NCI-H446 (cell line): ENCODE measurements at places on chromosomes 12 and 14.
A peak's percentile ranks its signal among the peaks of the same experiment; 100 is the strongest.

- DNase-seq: no peak
Observed at GRCh38 chr14:94143711-94144110, 14.3 kb upstream of the IFI27L2 start.

- no peak for DNase-seq
Observed at GRCh38 chr12:73106296-73106695, 834.1 kb downstream of the TRHDE start.

- DNase-seq: no peak
Observed at GRCh38 chr14:24677956-24678355, 44.0 kb upstream of the GZMB start.

- no peak for DNase-seq
Observed at GRCh38 chr12:106042037-106042436, 96.7 kb downstream of the NUAK1 start.

DNA sequence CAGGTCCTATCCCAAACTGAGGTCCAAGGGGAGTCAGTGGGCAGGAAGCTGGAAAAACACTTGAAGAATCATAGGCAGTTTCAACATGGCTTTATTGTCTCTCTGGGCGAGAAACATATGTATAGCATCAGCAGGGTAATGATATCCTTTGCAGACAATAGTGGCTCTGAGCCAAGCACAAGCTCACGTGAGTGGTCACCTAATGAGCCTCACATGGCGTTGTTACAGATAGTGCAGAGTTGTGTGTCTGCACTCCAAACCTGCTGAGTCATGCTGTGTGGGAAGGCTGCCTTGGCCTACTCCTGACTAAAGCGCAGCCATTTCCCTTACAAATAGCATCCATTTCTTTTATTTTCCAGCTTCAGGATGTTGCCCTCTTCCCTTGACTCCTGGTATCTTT lies 105.2 kb upstream of the SYT1 start:
- DNase-seq: no peak

DNA sequence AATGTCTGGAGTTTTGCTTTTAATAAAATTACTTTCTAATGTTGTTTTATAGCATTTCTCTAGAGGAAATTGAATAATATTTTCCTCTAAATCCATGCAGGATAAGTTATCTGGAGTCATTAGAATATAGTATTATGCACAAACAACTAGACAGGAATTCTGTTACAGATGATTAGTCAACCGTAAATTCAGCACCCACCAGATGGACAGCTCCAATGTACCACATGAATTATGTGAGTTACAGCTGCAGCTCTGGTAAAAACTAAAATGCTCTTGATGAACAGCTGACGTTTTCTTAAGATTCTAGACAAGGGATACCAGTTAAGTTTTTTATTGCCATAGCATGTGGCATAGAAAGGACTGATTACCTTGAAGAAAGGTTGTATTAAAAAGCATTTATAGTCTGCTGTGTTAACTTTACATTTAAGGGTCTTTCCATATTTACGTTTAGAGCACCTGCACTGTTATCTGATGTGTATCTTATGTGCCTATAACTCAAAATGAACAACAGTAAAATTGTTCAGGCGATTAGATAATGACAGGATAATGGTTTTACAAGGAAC lies 321.4 kb upstream of the LRFN5 start:
- peak; percentile 75 for DNase-seq

DNA sequence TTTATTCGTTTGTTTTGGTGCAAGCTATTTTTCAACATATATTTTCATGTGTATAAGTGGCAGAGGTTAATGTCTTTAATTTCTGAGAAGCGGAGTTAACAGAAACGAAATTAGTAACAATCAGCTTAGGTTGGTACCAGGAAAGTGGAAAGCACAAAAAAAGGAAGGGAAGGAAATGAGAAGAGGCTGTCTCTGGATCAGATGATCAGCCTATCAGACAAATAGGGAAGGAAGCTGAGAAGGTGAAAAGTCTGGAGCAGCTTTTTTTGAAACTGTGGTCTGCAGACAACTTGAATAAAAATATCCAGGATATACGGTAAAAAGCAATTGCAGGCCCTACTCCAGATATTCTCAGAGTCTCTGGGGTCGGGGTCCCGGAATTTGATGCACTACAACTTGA lies 265.0 kb downstream of the SSPN start:
- DNase-seq: no peak

- DNase-seq: no peak
Observed at GRCh38 chr14:22981090-22981875, 1.1 kb downstream of the AJUBA start.

DNA sequence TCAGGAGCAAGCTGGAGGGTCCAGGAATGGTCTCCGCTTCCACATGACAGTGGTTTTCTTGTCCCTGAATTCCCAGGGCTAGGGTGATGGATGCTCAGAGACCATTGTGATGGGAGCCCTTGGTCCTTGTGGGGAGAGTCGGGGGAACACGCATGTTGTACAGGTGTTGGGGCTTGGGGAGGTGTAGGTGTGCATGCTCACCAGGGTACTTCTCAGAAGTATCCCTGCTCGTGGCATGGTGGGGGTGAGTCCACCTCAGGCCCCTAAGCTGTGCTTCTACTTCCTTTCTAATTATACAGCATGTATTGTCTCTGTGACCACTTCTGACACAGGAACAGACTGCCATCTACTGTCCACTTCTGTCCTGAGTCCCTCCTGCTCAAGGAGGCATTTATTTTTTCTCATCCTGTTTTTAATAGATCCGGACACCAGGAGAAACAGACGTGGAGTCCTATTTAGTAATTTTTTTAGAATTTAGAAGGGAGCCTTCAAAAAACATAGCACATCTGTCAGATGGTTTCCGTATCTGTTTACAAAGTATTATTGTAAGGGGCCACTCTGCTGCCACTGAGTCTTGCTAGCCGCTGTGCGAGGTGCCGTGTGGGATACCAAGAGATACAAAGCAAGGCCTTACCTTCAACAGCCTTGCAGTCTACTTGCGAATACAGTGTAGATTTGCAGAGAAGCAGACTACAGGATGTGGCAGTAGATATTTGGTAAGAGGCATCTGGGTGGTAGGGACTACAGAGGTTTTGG lies 10.5 kb downstream of the NTF3 start:
- DNase-seq: peak; percentile 57

DNA sequence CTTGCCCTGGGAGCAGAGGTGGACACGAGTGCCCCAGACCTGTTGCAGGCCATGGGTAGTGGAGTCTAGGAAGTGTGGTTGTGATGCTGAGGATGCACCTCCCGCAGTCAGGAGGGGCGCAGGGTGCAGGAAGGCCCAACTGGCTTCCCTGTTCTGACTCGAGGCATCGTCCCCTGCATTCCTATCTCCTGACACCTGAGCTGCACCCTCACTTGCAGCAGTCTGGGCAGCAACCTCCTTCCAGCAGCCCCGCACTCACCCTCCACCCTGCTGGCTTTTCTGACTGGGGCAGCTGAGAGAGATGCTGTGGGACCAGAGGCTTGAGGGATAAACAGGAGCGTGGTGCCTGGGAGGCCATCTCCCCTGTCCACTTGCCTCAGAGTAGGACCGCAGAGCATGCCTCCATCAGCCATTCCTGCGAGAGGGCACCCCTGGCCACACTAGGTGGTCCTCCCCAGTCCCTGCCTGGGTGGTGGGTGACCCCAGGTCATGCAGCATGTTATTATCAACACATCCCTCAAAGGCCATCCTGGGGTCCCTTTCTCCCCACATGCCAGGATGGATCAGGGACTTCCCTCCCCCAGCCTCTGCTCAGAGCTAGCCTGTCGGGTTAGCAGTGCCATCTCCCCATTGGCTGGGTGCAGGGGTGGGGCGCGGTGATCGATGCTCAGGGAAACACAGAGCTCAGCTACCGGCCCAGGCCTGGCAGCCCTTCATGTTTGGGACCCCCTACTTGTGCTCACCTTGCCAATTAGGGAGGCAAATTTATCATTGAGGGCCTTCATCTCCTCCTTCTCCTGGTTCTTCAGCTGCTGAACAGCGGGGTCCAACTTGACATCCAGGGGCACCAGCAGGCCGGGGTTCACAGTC lies 719 bp downstream of the KRT80 start:
- no peak for DNase-seq
